ENCODE measurements at places on chromosomes 11 and 22.

DNA sequence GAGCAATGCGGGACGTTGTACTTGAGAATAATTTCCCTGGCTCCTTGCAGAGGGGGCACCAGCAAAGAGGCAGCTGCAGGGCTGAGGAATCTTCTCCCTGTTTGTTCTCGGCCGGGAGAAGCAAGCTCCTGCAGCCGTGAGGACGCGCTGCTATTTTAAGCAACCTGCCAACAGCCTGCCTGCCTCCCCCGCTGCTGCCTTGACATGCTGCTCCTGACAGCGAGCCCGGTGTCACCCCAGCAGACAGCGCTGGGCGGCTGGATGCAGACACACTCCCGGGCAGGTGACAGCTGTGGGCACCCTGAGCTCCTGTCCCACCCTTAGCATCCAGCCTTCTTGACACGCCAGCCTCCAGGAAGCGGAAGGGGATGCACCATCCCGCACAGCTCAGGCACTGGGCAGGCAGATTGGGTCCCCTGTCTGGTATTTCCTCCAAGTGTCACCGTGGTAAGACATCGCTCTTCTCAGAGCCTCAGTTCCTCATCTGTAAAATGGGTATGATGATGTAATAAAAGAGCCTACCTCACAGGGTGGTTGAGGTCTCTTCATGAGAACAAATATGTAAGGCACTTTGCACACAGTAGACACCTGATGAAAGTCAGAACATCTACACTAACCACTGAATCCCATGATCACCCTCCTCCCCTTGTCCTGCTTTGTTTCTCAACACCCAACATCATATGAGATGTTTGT is 530.6 kb downstream of the MN1 start:
- no peak for DNase-seq

DNA sequence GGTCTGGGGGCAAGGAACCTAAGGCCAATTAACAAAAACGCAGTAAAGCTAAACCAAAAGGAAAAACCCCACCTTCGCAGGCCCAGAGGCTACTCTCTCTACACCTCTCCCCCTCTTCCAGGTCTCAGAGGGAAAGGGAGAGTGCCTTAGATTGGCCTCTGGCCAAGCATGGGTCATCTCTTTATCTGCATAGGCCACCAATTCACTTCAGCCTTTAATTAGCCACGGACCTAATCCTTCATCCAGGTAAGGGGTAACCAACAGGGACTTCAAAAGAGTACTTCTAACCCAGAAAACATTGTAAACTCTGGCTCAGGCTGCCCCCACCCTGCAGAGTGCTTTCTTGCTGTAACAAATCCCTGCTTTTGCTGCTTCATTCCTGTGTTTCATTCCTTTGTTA is 9.4 kb downstream of the VSTM5 start:
- no peak for DNase-seq

DNA sequence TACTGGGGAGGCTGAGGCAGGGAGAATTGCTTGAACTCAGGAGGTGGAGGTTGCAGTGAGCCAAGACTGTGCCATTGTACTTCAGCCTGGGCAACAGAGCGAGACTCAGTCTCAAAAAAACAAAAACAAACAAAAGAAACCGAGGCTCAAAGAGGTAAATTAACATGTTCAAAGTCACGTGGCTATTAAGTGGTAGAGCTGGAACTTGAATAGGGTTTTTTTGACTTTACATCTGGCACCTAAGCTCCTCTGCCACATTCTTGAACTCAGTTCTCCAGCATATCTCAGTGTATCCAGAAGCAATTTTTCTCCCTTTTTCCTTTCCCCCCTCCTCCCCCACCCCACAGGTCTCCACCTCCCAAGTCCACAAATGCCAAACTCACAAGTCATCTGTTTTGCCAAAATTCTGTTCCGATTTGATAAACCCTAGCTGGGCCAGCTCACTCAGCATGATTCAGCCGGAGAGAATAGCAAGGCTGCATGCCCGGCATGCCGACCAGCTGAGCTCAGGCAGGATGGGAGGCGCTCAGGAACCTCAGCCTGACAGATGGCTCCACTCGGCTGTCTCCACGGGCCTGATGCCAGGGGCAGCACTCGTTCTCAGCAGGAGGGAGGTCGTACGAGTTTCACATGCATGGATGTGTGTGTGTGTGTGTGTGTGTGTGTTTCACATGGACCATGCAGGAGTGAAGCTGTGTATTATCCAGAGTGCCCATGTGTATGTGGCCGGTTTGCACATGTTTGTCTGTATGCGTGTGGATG is 63.2 kb upstream of the RRAS2 start:
- DNase-seq = no peak

GRCh38 chr22:44291674-44292360 is 20.9 kb downstream of the SHISAL1 start:
- DNase-seq = no peak

- no peak for DNase-seq
Measured at GRCh38 chr22:35556666-35557065, 16.0 kb downstream of the RASD2 start.

- DNase-seq = no peak
Measured at GRCh38 chr11:15970506-15971214, 385.7 kb downstream of the SOX6 start.

DNA sequence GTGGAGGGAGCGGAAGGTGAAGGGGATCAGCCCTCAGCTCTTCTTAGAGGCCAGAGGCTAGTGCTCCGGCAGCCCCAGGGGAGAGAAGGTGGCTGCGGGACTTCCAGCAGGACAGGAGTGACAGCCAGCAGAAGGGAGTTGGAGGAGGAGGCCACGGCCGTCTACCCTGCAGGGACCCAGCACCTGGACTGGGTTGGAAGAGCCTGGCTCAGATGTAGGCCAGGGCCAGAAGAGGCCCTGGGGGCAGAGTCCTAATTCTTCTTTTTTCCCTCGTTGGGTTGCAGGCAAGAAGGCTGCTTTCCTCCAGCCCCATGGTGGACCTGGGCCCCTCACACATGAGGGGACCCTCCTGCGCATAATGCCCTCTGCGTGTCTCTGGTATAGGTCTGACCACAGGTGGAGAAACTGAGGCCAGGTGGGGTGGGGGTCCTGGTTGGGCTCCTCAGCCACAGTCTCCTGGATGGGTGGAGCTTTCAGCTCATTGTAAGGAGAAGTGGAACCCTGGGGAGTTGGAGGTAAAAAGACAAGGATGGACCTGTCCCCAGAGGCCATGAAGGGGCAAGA is 2.3 kb upstream of the MCAM start:
- no peak for DNase-seq

DNA sequence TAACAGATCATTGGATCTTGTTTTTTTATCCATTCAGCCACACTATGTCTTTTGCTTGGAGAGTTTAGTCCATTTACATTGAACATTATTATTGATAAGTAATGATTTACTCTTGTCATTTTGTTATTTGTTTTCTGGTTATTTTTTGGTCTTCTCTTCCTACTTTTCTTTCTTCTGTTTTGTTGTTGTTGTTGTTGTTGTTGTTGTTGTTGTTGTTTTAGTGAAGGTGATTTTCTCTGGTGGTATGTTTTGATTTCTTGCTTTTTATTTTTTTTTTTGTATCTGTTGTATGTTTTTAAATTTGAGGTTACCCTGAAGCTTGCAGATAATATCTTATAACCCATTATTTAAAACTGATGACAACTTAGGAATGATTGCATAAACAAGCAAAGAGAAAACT is 28.6 kb downstream of the TAF1D start:
- no peak for DNase-seq

- no peak for DNase-seq
Measured at GRCh38 chr22:31495343-31495742, 993 bp upstream of the SFI1 start.

DNA sequence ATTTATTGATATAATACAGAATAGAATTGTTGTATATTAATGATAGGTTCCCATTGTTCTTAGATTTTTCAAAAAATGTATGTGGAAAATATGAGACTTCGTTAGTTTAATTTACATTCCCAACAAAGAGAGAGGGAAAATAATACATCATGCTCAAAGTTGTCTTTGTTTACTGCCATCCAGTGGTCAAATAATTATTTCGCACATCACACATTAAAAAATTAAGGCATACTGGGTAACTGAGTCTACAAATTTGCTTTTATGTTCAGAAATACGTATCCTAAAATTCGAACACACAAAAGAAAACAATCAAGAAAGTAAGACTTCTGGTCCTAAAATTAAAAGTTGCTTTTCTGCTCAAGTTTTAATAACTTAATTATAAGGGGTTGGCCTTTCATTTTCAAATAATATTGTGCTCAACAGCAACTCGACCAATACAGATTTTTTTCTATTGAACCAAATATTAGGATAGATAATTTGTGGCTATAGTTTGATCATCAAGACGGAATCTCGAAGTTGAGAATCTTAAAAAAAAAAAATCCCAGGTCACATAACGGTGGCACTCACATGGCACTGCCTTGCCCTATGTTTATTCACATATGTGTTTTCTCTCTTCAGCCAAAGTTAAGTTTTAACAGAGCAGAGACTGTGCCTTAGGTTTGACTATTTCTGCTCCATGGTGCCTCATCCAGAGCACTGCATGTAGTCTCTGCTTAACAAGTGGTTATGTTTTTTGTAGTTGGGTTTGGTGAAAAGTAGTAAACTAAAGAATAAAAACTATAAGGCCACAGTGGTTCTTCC is 12.3 kb downstream of the PDGFD start:
- DNase-seq = no peak

DNA sequence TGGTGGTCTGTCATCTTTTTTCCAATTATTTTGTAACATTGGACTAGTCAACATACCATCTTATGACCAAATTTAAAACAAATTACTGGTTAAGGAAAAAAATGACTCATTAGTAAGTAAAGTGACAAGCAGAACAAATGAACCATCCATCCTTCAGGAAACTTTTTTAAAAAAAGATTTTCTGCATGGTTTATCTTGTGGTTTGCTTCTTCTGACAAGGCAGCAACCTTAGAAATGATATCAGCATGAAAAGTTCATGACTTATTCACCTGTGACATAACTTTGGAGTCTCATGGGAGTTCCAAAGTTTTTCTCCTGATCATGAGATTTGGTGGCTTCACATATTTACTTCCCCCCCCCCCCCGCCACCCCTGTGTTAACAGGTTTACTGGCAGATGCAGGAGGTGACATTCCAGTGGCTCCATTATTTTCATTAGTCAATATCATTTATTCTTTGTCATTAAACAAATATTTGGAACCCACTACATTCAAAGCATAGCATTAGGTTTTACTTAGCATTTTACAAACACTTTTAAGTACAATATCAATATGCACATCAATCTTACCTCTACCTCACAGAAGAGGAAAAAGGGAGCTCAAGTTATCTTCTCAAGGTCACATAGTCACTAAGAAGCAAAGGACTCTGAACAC is 40.7 kb downstream of the DCUN1D5 start:
- no peak for DNase-seq

- no peak for DNase-seq
Measured at GRCh38 chr11:126718276-126718675, 282.3 kb downstream of the KIRREL3 start.

DNA sequence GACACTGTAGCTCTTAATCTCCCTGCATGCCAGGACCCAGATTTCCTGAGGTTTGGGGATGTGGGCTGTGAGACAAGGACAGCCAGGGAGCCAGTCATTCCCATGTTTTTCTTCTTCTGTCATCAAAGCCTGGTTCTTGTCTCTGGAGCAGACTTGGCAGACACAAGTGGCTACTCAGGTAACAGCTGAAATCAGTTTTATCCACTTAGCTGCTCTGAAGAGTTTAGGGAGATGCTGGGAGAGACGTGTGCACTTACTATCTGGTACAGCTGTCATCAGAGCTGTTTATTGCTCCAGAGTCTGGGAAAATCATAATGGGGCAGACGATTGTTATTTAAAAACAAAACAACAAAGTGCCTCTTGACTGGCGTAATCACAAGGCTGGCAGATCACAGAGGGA is 56.6 kb downstream of the CSNK2A3 start:
- DNase-seq = no peak

DNA sequence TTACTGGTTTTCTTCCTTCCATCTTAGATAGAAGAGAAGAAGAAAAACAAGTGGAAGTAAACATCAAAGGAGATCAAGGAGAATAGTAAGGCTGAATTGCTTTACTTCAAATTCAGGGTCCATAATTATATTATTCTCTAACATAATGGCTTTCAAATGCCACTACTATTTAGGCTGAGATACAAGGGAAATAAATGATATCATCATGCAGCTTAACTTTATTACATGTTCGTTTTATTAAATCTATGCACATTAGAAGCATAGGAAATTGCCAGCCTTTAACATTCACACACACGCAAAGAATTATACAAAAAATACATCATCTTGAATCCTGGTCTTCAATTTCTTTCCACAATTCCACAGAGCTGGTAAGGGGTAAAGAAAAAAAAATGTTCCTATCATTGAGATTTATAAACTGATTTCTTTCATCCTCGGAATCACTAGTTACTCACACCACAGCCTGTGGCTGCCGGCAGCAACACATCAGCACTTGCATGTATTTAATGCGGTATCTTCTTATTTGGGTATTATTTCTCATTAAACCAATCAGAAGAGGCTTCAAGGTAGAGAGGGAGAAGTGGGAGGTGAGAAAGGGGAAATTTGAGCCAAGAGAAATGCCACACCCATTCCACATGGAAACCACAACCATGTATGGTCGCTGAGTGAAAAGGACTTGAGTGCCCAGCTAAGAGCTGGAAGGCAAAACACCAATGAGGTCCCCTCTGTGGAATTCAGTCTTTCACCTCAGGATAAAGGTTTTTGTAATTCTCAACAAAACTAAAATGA is 26.3 kb downstream of the SYTL2 start:
- no peak for DNase-seq

DNA sequence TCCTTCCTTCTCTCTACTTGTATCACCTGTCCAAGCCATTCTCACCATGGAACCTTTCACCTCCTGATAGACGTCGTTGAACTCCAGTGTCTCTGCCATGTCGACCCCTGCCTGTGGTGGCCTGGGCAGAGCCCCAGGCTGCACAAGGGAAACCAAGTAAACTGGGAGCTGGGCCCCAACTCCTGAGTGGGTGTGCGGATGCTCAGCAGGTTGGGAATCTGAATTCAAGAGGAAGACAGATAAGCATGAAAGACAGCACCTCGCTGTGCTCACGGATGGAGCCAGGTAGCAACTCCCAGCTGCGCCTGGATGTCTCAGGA is 709 bp downstream of the SSRP1 start:
- no peak for DNase-seq

DNA sequence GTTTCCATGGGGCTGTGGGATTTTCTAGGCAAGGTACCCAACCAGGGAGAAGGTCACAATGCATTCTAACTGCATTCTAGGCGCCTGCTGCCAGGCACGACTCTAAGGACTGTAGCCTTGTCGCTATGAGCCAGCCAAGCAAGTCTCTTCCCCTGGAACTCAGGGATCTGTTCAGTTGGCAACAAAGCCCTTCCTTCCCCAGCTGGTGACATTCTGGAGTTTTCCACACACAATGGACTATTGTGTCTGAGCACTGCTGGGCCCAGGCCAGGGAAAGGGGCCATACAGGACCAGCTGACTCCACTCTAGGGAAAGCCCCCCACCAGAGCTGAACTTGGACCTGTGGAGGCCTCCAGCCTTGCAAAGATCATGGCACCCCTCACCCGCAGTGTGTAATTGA is 116.8 kb downstream of the RRAS2 start:
- DNase-seq = no peak

- DNase-seq = no peak
Measured at GRCh38 chr11:44072757-44073658, 6.9 kb downstream of the ACCS start.
